ENCODE measurements at places on chromosomes 1 and 21.

DNA sequence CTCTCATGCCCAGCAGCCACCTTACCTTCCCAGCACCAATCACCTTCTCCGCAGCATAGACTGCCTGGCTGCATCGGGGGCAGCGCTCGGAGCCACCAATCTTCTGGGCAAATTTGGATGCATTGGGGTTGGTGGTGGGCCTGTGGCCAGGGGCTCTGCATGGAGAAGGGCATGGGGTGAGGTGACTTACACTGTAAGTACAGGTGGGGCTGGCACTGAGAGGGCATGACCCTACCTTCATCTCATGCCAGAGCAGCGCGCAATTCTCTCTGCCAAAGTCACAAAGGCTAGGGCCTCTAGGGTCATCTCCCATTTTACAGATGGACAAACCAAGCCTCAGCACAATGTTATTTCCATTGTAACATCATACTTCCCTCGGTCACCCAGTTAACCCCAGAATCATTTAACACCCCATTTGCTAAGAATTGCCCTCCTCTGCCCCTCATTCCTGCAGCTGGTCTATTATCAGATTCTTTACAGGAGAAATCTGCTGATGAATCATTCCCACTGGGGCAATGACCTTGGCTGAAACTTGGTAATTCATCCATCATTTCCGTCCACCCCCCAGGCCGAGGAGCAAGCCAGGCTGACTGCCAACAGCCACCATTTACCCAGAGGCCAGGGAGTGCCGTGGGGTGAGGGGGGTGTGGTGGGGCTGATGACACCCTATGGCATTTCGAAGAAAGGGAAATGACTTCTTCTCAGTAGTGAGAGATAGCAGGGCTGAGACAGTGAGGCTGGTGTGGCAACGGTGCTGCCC, 17.9 kb downstream of the CSRP1 start:
- DNase-seq, result no peak

- peak; percentile 70 for DNase-seq
Observed at GRCh38 chr1:51330331-51331201, at the start of gene TTC39A. TSS of gene TTC39A (minus strand) at chr1:51330562. CDS start at chr1:51330477, 85 bp downstream.

DNA sequence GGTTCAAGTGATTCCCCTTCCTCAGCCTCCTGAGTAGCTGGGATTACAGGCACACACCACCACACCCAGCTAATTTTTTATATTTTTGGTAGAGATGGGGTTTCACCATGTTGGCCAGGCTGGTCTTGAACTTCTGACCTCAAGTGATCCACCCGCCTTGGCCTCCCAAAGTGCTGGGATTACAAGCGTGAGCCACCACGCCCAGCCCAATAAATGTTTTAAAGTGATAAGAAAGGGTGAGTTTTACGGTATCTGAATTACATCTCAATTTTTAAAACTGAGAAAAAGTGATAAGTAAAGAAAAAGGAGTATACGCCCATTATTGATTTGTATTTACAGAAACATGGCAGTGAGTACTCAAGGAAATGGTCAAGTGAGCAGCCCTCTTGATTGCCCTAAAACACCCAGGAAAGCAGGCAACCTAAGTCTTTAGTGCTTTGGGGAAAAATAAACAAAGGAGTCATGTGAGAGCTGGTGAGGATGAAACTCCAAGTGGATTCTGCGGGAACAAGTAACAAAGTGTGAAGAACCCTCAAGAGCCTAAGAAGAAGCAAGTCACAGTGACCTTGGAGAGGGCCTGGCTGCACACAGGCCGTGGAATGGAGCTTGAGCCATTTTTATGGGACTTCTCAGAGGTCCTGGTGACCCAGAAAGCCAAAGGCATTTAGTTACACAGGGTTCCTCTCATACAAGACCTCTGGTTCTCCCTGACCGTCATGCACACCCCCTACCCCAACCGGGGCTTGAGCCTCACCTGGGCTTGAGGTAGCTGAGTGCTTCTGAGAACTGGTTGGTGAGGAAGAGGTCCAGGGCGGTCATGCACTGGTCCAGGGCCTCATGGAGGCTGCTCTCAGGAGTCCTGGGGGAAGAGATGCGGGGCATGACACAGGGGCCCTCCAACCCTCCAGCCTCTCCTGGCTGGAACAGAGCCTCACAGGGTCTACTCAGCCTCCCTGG, 9.1 kb downstream of the TTC39A start:
- no peak for DNase-seq

GRCh38 chr1:111154021-111154999, 14.3 kb downstream of the CEPT1 start:
- no peak for DNase-seq

DNA sequence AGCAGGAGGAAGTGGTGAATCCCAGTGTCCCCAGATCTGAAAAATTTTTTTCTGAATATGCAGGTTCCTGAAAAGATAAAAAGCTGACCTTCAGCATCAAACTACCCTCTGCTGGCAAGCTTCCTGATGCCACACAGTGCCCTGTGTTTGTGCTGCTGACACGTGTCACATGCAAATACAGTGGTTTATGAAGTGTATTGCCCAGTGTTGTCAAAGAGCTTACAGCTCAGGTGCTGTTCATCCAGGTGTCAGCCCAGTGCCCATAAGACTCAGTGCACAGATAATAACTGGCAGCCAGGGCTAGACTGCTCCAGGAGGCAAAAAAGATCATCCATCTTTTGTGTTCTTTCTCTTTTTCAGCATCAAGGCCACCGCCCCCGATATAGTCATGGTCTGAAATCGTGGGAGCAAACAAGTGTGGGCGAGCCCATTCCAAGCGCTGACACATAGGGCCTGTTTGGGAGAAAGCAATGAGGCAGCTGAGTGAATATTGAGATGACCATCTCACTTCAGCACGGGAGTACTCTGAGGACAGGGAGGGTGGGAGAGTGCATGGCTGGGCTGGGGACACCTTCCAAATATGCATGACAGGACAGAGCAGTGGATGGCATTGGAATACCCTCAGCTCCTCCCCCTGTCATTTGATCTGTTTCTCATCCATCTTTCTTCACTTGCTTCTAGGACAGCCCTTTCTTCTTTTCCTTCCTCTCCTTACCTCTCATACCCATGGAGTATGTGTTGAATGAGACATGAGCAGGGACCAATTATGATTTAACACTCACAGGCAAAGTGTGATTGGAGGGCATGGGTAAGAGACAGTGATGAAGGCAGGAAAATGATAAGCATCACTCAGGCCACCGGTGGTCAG, 6.4 kb upstream of the KCNK1 start:
- DNase-seq, result no peak

DNA sequence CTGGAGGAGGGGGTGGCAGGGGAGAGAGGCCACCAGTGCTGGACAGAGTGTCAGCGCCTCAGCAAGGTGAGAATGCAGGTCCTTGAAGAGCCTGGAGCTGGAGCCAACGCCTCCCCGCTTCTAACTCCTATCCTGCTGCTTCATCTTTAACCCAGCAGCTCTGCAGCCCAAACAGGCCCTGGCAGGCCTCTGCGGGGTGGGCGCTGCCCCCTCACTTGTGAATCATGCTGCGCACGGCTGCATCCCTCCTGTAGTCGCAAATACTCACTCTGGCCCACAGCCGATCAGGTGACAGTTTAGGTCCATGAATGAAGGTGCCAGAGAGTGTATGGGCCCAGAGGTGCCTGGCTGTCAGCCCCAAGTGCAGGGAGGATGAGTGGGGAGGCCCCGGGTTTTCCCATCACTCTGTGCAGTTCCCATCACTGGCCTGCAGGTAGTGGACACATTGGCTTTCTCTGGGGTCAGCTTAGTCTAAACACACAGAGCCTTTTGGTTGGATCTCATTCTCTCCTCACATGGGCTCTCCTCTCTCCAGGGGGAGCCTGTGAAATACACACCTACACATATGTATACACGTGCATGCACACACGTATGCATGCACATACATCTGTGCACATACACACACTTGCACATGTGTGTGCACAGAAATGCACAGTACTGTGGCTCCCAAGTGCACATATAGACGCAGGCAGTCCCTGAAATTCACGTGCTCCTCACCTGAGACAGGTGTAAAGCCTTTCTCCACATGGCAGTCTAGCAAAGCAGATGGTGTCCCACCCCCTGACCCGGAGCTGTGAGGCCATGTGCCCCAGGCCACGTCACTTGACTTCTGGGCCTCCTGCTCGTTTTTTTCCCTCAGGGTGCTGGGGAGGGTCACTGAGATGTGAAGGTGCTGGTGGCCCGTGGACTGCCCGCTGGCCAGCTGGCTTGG, 52.0 kb downstream of the TRIM11 start:
- DNase-seq, result no peak

- DNase-seq, result peak; percentile 76
Observed at GRCh38 chr1:30707412-30708360, 15.7 kb downstream of the MATN1 start.

DNA sequence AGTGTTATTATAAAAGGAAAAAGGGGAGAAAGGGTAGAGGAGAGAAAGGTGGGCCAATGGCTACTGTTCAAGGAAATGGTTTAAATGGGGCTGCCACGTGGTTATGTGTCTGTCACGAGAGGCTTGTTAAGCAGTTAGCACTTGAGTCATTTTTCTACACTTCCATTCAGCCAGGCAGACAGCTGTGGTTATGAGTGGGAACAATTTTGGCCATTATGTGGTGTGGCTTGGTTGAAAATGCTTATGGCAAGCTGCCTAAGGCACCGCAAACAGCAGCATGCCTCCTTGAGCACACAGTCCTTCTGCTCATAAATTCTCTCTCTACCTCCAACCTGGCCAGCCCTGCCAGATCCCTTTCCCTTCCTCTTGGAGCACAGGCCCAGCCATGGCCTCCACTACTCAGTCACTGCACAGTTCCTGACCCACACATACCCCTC, 3.2 kb upstream of the SRM start:
- DNase-seq, result peak; percentile 74

- DNase-seq, result no peak
Observed at GRCh38 chr1:6653436-6654290, 29.0 kb downstream of the THAP3 start.

DNA sequence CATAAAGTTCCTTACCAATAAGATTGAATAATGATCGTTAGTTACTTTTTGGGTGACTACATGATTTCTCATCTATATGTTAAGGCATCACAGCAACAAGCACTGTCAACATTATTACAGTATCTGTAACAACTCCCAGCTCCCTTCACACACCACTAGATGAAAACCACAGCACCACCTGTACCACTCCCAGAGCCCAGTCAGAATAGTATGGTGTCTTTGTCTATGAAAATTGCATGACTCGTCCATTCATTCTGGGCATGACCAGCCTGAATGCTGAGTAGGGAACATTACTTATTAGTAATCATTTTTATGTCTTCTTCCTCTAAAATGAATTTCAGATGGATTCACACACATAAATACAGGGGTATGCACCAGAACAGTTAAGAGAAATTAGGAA, 7.0 kb downstream of the OLFML2B start:
- DNase-seq, result no peak

DNA sequence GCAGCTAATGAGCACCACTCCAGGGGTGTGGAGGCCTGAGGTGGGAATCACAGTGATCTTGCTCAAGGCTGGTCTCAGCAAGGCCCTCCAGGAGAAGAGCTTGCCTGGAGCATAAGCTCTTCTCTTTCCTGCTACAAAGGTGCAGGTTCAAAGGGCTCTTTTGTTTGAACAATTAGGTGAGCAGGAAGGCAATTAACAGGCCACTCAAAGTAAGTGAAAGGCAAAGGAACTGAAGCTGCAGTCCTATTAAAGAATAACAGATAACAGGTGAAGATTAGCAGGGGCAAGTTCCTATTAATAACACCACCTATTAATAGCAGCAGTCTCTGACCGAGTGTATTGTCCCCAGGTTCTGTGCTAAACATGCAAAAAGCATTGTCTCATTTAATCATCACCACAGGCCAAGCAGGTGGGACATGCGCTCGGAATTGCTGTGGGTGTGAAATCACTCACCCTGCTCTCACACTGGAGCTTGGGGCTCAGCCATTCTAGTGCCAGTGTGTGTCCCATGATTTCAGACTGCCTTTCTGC, 113.8 kb downstream of the RHOU start:
- no peak for DNase-seq

DNA sequence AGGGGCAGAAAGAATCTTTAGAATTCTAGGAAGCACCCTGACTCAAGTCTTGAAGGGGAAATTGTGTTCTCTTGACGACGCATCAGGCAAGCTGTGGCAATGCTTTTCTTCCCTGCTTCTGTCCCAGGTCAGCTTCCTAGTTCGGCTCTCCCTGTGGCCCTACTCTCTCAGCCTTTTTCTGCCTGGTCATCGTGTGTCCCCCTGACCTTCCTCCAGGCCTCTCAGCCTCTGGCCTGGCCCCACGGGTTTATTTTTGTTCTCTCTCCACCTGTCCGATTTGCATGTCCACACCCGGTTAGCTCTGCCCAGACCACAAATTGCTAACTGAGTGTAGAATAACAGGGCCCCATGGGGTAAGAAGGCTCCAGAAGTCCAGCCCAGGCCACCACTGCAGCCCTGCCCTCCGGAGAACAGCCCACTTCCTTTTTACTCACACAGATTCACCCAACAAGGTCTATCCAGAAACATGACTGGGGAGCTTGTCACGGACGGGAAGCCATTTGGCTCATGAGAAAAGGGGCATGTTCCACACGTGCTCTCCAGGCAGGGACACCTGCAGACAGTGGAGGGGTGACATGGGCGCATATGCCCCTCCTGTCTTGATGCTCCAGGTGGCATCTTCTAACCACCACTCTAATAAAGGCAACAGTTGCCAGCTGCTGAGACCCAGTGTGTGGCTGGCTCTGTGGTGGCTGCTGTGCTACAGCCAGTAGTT, 9.8 kb downstream of the KCNN3 start:
- peak; percentile 75 for DNase-seq

DNA sequence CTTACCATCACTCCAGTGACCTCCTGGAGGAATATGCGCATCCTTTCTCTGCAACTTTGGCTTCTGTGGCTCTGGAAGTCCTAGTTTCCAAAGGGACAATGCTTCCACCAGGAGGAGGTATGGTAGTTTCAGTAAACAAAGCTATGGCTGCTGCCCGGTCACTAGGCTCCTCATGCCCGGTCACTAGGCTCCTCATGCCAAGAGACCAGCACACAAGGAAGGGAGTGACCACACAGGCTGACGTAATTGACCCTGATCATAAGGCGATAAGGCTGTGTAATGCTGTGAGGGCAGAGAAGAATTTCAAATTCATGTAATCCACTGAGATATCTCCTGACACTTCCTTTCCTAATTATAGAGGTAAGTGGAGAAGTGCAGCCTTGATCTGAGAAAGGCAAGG, 102.9 kb downstream of the DTL start:
- no peak for DNase-seq

DNA sequence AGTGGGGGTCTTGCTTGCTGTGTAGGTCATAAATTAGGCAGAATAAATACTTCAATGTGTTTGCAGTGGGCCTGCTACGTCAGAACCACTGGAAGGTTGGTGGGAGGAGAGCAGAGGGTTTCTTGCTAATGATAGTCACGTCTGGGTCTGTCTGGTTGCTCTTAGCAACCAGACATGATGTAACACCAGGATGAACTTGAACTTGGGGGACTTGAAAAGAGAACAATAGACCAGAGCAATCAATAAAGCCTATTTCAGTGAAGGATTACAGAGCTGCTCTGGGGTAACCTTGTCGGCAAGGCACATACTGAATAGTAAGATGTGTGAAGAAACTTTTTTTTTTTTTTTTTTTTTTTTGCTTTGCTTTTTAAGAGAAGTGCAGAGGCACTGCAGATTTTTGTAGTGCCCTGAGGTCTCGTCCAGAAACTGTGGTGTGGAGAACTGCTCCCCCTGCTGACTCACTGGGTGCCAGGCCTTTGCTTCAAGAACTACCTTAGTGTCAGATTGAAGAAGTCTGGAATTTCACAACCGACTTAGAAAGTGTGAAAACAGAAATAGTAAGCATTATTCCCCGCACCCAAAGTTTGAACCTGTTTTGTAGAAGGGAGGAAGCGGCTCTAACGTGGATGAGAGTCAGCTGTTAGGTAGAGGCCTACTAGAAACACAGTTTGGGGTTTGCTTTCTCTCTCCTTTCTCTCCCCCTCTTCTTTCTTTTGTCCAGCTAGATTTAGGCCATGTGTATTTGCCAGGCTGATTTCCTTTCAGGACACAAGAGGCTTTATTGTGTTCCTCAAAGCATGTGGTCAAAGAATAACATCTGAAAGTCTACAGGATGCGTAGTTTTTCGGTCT, 271.6 kb downstream of the TM2D1 start:
- peak; percentile 56 for DNase-seq
